Heart right ventricle (tissue), 16 donors: ENCODE measurements at places on chromosomes 3 and 15. TPM values are rescaled to one million over a fixed set of nuclear protein-coding genes. Genes with fewer than 3 reads are reported as not detected.

DNA sequence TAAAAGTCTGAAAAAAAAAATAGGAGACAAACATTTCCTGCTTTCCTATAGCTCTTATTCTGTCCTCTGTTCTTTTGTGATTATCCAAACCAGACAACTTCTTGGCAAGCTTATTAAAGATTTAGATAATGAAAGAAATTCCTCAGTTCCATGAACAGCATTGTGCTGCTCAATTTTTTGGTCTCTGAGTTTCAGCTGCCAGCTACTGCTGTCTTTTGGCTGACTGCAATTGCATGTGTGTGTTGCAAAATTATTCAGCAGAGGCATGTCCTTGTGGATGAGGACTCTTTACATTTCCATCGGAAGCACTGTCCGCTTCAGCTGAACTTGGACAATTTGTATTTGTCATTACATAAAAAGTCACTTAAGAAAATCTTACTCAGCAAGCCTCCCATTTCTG, 397.3 kb upstream of the RASGRP1 start:
- no peak for DNase-seq

DNA sequence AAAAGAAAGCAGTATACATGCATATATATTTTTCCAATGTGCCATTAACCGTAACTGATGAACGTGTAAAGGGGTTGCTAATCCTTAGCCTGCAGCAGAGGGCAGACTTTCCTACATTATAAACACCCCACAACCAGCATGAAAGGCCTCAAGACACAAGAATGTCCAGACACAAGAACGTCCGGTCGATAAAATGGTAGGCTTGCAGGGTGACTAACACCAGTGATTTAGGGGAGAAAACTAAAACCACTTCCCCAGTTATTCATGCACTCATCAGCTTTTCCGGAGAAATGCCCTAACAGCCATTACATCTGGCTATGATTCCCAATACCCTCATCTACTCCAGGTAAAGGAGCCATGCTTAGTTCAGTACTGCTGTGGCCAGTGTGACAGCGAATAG, 57.4 kb downstream of the LRTM1 start:
- DNase-seq, result no peak

The PRICKLE2 gene
- polyA plus RNA-seq, result 1.8 TPM

DNA sequence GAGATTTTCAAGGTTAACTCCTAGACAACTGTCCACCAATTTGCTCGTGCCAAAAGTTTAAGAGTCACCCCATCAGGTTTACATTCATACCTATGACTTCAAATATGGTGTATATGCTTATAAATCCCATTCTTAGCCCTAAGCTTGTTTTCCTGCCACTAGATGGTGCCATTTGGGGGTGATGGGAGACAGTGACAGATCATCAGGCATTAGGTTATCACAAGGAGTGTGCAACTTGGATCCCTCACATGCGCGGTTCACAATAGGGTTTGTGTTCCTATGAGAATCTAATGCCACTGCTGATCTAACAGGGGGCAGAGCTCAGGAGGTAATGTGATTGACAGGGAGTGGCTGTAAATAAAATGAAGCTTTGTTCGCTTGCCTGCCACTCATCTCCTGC, 182.7 kb downstream of the CNTN6 start:
- DNase-seq, result no peak

DNA sequence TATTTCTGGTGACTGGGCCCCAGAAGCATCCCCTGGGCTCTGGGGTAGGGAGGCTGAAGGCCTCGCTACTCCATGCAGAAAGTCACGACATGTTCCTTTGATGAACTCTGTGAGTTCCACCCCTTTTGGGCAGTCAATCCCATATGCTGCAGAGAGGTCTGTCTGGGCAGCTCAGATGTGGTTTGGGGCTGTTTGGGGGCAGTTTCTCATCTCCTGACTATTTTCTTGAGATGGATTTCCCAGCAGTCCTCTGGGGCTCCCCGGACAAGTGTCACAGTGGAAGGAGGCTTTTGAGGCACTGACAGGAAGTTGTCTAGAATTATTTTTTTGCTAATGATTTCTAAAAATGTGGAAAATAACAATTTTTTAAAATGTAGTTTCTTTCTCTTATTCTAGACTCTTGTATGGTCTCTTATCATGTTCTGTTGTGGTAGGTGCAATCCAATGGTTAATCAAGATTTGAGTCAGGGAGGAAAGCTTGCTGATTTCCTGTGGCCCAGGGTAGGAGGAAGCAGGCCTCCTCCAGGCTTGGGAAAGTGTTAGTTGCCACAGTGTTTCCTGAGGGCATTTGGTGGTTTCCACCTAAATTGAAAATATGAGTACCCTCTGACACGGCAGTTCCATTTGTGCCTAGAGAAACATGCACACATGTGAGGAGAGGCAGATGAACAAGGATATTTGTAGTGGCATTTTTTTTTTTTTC, 19.9 kb upstream of the TATDN2 start:
- DNase-seq, result no peak

GRCh38 chr3:191484461-191484860, 23.5 kb downstream of the PYDC2 start:
- no peak for DNase-seq

The CLDN1 gene
- 0.10 TPM for polyA plus RNA-seq

- no peak for DNase-seq
Measured at GRCh38 chr15:52010633-52011595, 8.1 kb upstream of the MAPK6 start.

DNA sequence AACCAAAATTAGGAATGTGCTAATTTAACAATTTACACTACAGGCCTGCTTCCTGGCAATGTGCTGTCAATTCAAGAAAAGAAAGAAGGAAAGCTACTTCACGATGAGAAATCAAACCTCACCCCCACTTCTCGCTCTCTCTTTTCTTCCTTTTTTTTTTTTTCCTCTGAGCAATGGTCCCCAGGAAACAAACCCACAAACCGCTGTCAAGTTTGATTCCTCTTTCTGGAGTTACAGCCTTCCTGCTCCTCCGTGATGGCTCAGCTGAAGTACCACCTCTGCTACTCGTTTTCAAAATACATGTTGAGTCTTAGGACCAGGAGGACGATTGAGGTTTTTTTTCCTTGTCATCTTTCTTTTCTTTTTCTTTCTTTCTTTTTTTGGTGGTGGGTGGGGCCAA, 3.4 kb upstream of the TRIM71 start:
- DNase-seq, result no peak

GRCh38 chr3:52399593-52399992, 45.3 kb downstream of the SEMA3G start:
- DNase-seq, result no peak

The BTD gene
- polyA plus RNA-seq, result 4.8 TPM

The ACVR2B gene
- polyA plus RNA-seq, result 0.43 TPM

DNA sequence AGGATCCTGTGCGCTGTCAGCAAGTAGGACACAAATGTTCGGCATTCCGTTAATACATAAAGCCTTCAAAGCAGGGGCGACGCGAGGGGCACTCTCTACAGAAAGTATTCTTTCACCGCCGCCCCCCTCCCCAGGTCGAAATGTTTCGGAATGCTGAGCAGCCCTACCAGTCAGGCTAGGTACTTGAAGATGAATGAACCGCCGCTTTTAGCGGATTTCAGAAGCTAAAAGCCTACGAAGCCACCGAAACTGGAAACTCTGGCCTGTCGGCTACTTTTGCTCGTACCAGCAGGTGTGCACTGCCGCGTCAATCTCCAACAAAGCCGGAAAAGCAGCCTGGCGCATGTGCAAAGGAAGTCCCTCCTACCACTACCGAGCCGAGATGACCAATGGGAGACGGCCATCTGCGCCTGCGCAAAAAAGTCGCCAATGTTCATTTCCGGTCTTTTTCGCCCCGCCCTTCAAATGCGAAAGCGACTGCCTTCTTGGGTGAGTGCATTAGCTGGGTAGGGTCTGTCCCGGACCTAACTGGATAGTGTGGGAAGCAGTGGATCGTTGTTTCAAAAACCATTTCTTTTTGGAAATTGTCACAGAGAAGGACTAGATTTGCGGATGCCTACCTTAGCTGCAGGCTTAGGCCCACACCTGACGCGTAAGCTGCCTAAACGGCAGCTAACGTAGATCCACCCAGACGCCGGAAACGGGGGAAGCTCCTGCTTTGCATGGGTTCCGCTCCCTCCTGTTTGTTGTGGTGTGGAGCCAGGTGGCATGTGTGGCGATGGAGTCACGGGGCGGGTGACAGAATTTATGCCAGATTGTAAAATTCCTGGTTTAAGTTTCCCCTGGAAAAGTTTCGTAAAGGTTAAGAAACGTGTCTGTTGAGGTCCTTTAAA, at the start of gene WDR5B:
Gene WDR5B, minus strand, starts transcription at position 301 of the 893 bp plus-strand sequence. CDS start 534 bp downstream, outside the sequence.
- DNase-seq, result peak; percentile 98

GRCh38 chr15:39747326-39747725, 35.3 kb downstream of the FSIP1 start:
- DNase-seq, result no peak

GRCh38 chr15:29532296-29532695, 262.7 kb upstream of the NSMCE3 start:
- DNase-seq, result no peak

The OCA2 gene
- polyA plus RNA-seq, result 0.04 TPM

- DNase-seq, result no peak
Measured at GRCh38 chr15:101543431-101543830, 53.9 kb upstream of the PCSK6 start.

DNA sequence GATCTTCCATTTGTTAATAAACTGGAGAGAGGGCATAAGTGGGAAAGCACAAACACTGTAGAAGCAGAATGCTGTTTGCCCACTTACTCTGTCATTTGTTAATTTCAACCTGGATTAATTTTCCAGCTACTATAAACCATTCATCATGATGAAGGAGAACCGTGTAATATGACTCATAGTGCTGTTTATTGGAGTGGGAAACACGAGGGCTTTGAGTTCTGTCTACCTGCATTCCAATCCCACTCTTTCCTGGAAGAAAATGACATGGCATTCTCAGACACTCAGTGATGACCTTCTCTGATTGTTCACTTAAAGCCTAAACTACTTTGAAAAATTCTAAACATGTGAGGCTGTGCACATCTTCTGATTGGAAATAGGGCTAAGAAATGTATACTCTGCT, 826.7 kb downstream of the AGBL1 start:
- no peak for DNase-seq

- no peak for DNase-seq
Measured at GRCh38 chr3:79027593-79027992, 740.2 kb downstream of the ROBO1 start.

DNA sequence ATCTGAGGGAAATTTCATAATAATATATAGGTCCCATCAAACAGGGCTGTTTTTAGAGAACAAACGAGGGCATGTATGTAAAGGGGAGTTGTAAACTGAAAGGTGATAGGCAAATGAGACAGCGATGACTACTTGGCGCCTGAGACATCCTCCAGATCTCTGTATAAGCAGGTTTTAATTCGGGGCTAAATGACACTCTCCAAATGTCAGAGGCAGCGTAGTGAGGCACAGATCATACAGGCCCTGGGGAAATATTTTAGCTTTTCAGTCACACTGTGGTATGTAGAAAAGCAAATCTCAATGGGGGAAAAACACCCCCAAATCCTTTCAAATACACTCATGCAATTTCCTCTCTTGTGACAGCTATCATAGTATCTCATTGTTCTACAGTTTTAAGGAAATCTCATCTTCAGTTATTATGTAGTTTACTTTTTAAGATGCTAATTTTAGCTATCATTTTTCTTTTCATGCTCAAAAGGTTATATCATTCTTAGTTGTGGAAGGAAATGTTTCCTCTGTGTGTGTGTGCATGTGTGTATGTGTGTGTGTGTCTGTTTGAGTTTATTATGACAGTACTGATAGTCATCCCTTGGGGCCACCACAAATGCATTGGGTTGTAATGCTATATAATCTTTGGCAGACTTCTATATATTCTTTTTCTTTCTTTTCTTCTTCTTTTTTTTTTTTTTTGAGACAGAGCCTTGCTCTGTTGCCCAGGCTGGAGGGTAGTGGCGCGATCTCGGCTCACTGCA, 1.1 kb downstream of the TPRG1 start:
- no peak for DNase-seq

GRCh38 chr15:71043373-71043772, 71.9 kb upstream of the THSD4 start:
- DNase-seq, result no peak

- DNase-seq, result no peak
Measured at GRCh38 chr3:5725801-5726200, 538.3 kb downstream of the EDEM1 start.

GRCh38 chr3:66372681-66373350, 128.0 kb downstream of the LRIG1 start:
- peak; percentile 63 for DNase-seq

DNA sequence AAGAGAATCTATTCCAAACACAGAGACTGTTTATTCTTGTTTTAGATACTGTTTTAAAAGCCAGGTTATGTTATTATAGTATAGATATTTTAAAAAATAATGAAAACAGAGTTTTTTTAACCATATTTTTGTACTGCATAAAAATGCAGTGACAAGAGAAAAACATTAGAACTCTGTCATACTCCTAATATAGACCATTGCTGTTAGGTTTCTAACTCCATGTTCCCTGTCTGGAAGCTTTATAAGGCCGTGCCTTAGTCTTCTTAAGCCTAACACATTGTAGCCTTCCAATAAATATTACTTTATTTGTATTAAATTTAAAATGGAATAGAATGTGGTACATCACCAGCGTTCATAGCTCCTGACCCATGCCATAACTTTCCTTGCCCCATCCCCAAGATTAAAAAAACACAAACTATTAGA, 53.2 kb downstream of the MBNL1 start:
- DNase-seq, result no peak

DNA sequence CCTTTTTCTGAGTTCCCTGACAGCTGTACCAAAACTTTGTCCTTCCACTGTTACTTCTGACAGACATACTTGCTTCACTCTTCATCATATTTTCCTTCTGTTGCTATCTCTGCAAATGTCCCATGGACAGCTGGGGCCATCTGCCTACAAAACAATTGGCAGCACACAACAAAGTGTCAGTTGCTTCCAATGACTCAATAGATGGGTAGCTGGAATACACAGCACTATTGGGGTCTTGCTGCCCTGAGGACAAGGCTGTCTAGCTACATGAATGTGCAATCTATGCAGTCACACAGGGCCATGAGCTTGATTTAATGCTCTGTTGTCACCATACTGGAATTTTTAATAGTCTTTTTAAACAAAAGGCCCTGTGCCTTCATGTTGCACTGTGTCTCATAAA, 192.8 kb downstream of the DTWD1 start:
- no peak for DNase-seq

- DNase-seq, result no peak
Measured at GRCh38 chr3:132342183-132342582, 25.0 kb downstream of the ACP3 start.

GRCh38 chr3:190557296-190557695, 43.4 kb downstream of the IL1RAP start:
- no peak for DNase-seq

The RHCG gene
- 1.9 TPM for polyA plus RNA-seq

The TUBGCP5 gene
- polyA plus RNA-seq, result 5.2 TPM

DNA sequence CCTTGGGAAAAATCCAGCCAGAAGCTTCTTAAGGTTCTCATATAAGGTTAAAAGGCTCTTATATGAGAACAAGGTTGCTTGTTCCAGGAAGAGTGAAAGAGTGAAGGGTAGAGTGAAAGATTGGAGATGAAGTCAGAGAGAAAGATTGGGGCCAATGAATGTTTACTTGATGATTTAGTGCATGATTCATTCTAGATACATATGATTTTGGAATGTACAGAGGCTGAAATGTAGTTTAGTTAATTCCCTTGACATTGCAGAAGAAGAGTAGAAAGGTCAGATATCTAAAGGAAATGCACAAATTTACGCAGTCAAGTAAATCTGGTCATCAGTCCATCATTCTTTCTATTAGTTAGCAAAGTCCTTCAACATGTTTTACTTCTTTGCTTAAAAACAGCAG, 619.8 kb upstream of the ZNF717 start:
- DNase-seq, result no peak

- DNase-seq, result no peak
Measured at GRCh38 chr15:31361764-31362515, 35.3 kb downstream of the KLF13 start.
